ENCODE measurements at places on chromosomes 2 and 18.

GRCh38 chr2:145692971-145693478 is 1173.1 kb upstream of the ZEB2 start:
- DNase-seq: peak; percentile 40

DNA sequence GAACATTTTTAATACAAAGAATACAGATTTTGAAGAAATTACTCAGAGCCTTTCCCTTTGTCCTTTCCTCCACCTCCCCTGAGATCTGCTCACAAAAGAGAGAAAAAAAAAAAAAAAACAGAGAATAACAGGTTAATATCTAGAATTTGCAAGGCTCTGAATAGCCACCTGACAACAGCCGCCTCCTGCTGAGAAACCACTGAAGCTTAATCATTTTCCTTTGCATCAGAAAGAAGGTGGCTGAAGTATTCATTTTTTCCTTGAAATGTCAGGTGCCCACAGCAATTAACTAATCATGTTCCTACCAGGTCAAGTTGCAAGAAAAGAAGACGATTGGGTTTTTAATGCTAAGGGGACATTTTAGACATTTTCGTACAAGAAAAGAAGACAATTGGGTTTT is 21.2 kb downstream of the CNTNAP5 start:
- DNase-seq: no peak

DNA sequence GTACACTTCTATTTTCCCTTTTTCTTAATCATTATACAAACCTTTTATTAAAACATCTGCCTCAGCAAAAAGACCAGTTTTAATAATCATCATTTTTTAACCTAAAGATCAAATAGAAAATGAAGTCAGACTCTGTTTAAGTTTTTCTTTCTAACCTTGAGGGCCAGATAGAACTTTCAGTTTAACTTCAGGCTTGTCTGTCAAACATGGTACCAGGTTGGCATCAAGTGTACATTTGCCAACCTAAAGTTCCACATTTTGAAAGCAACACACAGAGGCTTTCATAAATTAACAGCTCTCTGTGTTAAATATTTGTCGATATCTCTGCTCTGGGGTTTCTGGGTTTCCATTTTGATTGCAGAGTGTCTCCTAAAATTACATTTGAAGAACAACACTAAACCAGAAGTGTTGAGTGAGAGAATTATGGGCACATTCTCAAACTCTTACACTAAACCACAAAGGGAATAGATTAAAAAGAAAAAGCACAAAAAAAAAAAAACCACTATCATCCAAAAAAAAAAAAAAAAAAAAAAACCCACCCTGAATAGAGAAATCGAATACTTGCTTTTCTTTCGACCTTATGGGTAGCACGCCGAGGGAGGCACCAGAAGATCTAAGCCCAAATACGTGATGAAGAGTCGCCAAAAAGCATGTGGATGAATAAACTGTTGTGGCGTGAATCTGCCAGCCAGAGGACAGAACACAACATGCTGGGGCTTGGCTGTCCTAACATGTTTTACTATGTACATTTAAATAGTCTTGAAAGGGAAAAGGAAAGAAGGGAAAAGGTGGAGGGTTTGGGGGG is 166.2 kb downstream of the TCF4 start:
- peak; percentile 70 for DNase-seq

- DNase-seq: peak; percentile 42
These were observed 961 bp downstream of the RBM43 start for GRCh38 chr2:151260573-151261230.

DNA sequence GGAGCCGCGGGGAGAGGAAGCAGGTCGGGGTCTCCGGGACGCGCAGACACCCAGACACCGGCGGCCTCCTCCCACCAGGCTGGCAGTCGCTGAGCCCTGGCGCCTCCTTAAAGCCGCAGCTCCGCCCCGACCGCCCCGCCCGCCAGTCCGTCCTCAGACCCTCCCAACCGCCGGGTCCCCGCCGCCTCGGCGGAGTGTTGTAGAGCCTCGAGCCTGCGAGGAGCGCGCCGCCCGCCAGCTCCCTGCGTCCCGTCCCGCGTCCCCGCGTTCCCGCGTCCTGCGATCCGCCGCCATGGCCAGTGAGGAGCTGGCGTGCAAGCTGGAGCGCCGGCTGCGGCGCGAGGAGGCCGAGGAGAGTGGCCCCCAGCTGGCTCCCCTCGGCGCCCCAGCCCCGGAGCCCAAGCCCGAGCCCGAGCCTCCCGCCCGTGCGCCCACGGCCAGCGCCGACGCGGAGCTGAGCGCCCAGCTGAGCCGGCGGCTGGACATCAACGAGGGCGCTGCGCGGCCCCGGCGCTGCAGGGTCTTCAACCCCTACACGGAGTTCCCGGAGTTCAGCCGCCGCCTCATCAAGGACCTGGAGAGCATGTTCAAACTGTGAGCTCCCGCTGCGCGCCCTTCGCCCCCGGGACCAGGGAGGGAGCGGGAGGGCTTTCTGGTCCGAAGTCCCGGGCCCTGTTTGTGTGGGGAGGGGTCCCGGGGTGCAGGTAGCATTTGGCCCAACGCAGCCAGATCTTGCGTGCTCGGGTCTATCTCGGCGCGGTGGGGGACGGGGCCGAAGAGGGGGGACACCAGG is at the start of gene EFHD1:
EFHD1 (plus strand) TSS at position 192 of the 793 bp plus-strand sequence; CDS start at position 293, 101 bp downstream.
- DNase-seq: peak; percentile 87

- DNase-seq: no peak
These were observed 12.4 kb downstream of the KLHL14 start for GRCh38 chr18:32760391-32760790.

- DNase-seq: peak; percentile 18
These were observed 376 bp downstream of the NDUFA10 start for GRCh38 chr2:240024766-240025165.

DNA sequence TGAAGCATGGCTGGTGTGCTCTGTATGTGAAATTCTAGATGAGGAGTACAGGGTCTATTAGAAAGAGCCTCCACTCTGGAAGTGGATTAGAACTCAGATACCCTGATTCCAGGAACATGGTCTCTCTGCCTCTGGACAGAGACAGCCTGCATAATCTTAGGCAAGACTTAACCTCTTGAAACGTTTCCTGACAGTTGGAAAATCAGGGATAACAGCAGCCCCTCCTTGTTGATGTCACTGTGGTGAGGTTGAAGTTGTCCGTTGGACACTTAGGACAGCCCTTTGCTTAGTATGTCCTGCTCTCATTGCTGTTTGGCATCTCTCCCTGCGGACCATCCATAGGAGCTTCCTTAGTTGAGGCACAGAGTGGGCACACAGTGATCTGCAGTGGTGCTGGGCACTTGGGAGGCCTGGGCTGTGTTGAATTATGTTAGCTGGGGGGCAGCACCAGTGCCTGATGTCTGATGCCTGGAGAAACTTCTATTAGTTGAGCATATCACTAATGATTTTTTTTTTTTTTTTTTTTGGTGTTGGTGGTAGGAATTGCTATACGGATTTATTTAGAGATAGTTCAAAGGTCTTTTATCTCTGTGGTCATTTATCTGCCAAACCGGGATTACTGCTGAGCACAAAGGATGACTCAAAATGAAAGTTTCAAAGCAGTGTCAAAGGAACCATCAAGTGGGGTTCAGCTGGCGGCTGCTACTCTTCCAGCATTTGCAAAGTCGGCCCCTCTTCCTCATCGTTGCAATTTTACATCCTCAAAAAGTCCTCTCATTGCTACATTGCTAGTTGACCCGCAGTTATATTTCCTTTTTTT is 28.8 kb downstream of the SETBP1 start:
- DNase-seq: no peak

DNA sequence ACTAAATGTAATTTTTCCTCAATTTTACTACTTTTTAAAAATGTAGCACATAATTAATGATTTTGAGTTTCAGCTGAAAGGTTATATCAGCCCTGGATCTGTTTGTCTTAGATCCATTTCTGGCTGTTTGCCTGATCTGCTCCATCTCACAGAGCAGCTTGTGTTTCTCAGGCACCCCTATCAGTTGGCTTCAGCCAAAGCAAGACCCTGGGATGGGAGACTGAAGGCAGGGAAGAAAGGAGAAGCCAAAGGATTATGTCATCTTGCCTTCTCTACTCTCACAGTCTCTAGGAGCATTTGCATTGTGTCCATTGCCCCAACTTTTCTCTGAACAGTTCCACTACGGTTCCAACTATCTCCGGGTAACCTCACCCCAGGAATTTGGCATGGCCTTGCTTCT is 110.5 kb downstream of the CCDC148 start:
- DNase-seq: no peak

DNA sequence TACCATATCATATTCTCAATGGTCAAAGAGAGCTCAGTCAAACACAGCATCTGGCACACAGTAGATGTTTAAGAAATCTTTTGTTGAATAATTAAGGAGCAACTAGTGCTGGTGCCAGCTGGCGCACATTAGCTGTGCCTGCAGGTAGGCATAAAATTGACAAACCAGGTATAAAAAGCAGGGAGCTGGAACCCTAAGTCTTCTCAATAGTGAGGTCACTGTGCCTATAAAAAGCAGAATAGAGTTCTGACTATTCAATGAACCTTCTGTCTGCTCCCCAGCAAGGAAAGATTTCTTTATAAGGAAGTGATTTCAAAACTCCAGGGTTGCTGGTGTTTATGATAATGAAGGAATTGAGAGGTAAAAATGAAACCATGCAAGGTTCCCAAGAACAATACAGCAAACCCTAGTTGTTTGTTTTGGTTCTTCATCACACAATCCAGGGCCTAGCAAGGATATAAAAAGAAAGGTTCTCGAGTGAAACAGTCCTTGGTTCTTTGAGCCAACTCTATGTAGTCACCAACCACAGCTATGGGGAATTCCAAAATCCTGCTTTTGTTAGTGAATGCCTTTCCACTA is 76.1 kb downstream of the THADA start:
- peak; percentile 95 for DNase-seq

DNA sequence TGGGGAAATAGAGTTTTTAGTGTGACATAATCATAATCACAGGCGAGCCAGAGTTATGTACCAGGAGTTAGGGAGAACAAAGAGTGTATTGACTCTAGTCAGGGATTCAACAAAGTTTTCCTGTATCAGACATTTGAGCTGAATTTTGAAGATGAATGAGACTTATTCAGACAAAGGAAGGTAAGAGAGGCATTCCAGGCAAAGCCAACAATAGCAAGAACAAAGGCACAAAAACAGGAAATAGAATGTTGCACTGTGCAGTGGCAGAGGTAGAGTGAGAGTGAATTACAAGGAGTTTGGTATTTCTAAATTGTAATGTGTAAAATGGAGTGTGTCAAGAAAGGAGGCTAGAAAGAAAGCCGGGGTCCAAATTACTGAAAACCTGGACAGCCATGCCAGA is 156.2 kb downstream of the CCDC148 start:
- no peak for DNase-seq

GRCh38 chr2:191786694-191787093 is 60.2 kb downstream of the CAVIN2 start:
- no peak for DNase-seq

DNA sequence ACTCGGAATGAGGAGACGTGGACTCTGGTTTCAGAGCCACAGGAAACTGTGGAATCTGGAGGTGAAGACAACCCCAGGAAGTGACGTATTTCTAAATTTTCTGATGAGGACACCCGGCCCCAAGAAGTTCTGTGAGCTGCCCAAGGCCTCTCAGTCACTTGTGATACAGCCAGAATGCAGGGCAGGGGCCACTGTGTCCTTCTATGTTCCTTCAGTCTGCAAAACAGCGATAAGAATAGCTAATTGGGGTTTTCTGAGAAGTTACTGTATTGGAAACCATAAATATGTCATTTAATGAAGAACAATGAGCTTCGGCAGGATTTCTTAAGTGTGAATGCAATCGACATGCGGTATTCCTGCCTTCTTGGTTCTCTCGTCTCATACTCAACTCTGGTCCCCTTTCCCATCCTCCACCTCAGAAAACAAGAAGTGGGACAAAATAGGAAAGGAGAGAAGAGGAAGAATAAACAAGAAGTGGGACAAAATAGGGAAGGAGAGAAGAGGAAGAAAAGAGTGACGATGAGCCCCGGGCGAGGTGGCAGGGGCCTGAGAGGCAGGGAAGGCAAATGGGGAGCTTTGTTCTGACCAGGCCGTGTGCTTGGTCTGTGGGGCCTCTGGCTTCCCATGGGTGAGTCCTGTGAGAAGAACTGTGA is 282.0 kb upstream of the REV1 start:
- no peak for DNase-seq

DNA sequence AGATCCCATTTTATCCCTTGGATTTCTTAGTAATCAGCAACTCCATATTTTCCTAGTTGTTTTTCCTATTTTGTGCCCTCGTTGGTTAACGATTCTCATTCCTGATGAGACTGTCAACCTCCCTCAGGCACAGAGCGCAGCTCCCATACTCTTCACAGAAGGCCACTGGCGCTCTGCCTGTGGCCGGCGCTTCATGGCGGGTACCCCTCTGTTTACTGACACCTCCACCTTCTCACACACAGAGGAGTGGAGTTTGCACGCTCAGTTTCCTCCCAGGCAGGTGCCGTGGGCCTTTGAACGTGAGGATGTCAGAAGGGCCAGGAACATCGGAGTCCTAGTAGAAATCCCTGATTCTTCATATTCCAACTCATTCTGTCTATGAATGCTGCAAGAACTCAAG is 139.0 kb downstream of the MBP start:
- no peak for DNase-seq

GRCh38 chr2:159998961-159999360 is 63.5 kb downstream of the PLA2R1 start:
- peak; percentile 57 for DNase-seq

- no peak for DNase-seq
These were observed 2023.9 kb upstream of the CELF4 start for GRCh38 chr18:39589496-39589895.

DNA sequence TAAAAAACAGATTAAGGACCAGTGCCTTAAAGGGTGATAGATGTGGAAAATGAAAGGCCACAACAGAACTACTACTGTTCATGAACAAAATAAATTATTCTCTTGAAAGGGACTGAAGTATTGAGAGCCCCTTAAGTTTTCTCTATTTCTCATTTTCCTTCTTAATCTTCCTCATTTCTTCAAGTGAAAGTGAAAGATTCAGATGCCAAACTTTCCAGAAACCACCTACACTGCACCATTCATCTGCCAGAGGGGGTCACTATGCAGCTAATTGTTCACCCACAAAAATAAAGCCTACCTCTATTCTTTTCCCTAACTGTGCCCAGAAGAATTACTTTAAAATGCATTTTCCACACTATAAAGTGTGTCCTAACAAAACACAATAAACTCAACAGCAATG is 140.1 kb downstream of the NR4A2 start:
- no peak for DNase-seq

- DNase-seq: peak; percentile 34
These were observed 1.3 kb downstream of the TANC1 start for GRCh38 chr2:158969715-158970240.

DNA sequence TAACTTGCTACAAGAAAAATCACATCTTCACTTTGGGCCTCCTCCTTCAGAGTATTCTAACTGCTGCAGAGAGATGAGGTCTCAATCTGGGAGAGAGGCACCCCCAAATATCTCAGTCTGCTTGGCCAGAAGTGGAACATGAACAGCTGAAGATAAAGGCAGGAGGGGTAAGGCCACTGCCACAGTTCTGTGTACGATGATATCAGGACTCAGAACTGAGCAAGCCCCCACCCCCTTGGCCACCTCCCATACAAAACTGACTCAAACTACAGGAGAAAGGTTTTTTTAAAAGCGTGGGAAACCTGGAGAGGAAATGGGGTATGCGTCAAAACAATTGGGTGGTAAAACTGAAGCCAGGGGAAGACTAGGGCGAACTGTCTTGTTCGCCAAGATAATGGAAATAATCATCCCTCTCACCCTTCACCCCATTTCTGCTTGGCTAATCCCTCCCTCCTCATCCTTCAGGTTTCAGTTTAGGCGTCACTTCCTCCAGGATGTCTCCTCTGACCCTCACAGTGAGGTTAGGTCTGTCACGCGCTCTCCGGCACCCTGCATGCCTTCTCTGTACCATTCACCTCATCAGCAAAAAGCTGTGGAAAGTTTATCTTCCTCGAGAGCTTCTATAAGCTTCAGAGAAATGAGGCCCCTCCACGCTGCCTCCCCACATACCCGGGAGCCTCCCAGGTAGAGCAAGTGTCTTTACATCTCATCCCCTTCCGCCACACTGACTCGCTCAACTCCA is 64.4 kb downstream of the SFXN5 start:
- no peak for DNase-seq

Measured in EH (cell line).